ENCODE measurements at places on chromosomes 2 and 18.
A peak's percentile ranks its signal among the peaks of the same experiment; 100 is the strongest.

DNA sequence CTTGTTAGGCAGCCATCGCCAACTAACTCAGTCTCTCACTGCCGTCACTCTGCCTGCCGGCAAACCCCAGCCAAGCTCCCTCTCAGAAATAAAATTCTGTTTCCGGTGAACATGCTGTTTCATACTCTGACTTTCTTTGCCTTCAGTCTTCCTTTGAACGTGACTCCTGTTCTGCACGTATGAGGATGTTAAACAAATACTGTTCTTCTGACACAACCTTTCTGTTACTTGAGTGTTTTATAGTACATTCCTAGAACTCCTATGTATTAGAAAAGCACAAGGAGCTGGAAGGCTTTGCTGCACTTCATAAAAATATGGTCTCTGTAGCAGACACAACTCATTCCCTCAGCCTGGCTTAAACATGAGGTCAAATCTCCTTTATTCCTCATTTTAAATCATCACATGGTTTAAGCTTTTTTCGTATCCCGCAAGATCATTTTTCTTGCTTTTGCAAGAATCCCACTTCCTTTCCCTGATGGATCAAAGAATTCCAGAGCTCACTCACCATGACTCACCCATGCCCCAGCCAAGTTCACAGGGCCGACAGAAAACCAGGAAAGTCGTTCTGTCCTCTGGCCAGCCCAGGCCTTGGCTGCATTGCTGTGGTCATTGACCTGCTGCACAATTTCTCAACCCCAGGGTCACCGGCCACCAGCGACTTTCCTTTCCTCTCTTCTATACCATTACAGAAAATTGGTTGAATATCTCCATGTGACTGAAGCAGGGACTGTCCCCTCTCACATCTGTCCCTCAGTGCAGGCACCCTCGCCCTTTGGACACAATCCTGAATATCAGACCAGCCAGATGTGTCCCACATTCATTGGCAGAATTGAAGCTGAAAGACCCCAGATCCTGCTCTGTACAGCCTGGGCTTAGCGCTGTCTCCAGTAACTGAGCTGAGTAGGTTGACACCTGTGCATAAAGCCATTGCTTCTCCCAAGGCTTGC, 183.1 kb upstream of the ARL4C start:
- no peak for DNase-seq

- DNase-seq = no peak
Observed at GRCh38 chr2:121746071-121746578, 9.3 kb upstream of the TSN start.

- no peak for DNase-seq
Observed at GRCh38 chr18:8659609-8660242, 45.6 kb upstream of the MTCL1 start.

DNA sequence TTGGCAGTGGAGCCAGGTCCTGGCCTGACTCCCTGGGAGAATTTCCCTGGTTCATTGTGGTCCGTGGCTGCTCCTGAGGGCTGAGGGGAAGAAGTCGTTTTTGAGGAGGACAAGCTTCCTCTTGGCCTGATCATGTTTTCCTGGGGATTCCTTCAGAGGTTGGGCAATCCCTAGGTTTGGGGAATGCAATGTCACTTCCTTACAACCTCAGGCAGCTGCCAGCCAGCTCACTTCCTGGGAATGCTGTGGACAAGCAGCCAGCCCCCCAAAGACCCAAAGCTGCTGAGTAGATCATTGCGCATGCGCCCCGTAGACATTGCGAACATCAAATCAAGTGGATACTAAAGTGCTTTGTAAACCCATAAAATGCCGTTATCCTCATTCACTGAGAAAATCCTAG, 7.7 kb upstream of the DNMT3A start:
- no peak for DNase-seq

- DNase-seq = no peak
Observed at GRCh38 chr18:61738488-61738887, 154.3 kb downstream of the RNF152 start.

- DNase-seq = no peak
Observed at GRCh38 chr2:169275696-169276444, 86.5 kb downstream of the LRP2 start.

DNA sequence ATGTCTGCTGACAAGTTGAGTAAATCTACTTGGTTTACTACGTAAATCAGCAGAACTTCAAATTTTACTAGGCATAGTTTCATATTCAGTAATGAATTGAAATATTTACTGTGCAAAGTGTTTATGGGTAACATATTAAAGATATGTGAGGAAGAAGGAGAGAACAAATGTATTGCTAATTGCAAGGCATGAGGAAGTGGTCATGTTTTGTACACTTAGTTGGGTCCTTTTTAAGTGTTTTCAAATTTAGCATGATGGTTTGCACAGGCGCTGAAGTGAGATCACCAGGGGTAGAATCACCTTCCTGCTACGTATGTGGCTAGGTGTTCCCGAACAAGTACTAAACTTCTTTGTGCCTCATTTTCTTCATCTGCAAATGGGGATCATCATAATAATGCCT, 1534.4 kb downstream of the LRP1B start:
- no peak for DNase-seq

DNA sequence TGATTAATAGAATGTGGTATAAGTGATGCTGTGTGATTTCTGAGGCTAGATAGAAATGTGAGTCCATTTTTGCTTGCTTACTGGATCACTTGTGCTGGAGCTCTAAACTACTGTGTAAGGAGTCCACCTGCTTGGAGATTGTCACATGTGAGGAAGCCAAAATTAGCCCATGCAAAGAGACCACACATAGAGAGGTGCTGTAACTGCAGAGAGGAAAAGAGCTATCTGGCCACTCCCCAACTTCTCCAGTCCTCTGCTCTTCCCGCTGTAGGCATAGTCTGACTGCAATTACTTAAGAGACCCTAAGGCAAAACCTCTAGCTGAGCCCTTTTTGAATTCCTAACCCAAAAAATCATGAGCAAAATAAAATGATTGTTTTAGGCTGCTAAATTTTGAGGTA, 120.6 kb upstream of the FBXO11 start:
- no peak for DNase-seq

DNA sequence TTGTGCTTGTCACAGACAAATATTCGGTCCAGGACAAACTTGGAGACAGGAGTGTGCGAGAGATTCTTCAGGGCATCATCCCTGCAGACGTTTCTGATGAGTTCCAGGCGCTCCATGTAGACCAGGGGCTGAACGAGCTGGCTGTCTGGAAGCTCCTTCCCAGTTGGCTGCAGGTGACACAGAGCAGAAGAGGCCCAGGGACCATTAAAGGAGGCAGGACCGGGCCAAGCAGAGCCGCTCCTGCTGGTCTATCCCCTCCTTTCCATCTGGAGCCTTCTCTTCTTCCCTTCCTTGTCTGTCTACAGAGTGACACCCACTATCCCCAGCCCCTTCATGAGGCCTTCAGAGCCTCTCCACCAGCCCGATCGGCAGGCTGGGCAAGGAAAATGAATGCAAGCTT, 19.5 kb downstream of the CHST10 start:
- DNase-seq = no peak

- DNase-seq = no peak
Observed at GRCh38 chr2:28435241-28435640, 42.6 kb downstream of the FOSL2 start.

GRCh38 chr2:46087492-46087891, 209.7 kb upstream of the EPAS1 start:
- DNase-seq = no peak

DNA sequence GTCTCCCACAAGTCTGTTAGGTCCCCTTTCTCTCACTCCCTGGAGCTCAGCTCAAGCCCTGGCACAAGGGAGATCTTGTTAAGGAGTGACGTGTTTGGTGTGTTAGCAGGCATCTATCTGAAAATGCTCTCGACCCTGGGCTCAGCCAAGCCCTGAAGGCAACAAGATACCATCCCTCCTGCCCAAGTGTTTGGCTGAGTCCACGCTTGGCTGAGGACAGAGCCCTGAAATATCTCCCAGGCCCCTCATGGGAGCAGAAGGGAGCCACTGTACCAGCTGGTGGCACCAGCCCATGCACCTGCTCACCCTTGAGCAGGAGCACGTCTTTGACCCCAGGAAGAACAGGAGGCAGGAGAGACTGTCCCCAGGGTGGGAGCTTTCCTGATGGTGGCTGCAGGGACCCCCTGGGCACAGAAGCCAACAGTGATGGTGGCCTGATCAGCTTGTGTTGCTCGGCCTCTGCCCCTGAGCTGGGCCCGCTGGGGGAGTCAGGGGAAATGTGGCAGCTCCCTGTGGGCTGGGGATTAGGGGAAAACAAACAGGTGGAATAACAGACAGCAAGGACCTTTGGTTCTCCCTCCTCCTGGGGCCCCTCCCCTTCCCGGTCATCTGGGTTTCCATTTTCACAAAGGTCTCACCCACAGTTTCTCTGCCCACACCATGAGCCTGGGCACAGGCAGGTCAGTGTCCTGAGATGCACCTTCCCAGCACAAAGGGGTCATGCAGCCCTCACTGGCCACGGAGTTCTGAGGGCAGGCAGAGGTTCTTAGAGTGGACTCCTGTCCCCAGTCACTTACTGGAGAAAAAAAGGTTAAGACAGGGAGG, 91.6 kb downstream of the RHOB start:
- no peak for DNase-seq

DNA sequence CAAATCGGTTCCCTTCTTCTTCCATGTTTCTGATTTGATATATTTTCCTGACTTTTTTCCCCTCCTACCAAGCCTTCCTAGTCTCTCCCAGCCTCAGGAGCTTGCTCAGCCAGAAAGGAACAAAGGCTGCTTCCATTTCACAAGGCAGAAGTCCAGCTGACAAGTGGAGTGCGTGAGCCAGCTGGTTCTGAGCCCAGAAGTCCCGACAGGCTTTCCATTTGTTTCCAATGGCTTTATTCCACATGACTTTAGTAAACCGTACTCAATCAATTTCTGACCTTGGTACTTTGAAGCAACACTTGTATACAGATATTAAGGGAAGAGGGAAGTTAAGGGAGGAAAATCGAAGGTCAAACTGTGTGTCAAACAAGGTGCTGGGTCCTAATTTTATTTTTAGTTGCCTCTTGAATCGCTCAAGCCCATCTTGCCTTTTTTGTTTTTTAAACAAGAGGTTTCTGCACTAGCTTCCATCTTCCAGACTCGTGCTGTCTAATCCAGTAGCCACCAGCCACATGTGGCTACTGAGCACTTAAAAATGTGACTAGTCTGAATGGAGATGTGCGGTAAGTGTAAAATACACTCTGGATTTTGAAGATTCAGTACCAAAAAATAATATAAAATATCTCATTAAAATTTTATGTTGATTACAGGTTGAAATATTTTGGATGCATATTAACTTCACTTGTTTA, 36.2 kb downstream of the WIPF1 start:
- DNase-seq = peak; percentile 92

DNA sequence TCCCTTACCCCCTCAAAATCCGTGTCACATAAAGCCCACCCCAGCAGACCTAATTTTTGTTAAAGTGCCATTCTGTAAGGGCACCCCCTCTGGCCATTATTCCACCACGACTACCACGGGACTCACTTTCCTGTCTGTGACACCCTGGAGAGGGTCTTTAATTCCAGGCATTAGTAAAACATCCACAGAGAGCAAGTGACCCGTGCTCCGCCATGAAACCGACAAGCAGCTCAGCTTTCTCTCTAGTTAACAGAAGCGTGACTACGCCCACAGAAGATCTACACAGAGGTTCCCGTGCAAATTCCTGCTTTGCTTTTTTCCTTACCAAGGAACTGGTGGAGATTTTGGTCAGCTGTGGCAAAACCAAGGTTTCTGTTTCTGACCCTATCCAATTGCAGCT, 4.4 kb downstream of the SIGLEC15 start:
- no peak for DNase-seq

GRCh38 chr2:39390216-39390615, 46.9 kb downstream of the MAP4K3 start:
- no peak for DNase-seq

DNA sequence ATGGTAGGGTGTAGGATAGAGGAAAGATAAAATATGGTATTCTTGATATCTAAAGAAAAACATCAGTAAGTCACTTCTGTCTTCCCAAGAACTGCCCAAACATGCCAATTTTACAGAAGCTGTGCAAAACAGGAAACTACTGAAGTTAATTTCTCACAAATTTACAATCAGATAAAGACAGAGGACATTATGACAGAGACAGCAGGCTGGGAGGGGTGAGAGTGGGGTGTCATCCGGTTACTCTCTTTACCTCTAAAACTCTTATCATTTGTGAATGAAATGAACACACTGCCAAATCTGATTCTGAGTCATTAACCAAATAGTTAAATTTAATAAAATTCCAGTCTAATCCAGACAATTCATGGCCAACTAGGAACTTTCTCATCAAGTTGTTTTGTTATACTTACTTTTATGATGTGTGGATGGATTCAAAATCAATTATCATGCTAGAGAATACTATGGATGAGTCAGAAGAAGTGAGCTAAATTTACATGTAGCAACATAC, 323.2 kb upstream of the MEX3C start:
- no peak for DNase-seq

DNA sequence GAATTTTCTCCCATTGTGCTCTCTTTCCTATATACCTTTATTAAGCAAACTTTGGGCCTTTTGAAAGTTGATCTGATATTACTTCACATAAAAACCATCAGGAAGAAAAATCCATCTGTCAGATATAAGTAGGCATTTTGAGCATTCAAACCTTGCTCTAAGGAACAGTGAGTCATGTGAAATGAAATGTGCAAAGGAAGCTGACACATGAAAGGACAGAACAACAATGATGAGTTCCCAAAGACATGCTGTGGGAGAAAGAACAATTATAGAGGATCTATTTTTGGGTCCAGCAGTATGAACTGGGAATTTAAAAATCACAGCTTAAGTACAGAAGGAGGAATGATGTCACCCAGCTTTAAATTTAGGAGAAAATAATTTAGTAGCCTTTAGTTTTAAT, 18.1 kb downstream of the CALCRL start:
- no peak for DNase-seq

DNA sequence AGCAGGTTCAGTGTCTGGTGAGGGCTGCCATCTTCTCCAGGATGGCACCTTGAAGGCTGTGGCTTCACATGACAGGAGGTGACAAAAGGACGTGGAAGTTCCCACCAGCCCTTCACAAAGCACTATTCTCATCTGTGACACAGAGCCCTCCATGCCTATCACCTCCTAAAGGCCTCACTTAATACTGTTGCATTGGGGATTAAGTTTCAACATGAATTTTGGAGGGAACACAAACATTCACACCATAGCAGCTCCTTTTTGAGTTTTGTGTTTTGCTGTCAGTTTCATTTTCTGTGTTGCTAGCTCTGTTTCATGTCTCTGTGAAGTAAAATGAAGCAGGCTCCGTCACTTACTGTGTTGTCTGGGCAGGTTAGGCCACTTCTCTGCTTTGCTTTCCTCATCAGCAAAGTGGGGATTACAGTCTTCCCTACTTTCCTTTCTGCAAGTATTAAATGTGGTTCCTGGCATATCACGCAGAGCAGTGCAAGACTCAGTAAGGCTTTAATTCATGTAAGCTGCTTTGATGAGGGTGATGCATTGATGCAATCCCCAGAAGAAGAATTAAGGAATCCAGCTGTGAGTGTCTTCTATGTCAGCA, 31.6 kb downstream of the LIMS1 start:
- DNase-seq = no peak
